ELF-1 (cell line): ENCODE measurements at places on chromosomes 3 and 15.

DNA sequence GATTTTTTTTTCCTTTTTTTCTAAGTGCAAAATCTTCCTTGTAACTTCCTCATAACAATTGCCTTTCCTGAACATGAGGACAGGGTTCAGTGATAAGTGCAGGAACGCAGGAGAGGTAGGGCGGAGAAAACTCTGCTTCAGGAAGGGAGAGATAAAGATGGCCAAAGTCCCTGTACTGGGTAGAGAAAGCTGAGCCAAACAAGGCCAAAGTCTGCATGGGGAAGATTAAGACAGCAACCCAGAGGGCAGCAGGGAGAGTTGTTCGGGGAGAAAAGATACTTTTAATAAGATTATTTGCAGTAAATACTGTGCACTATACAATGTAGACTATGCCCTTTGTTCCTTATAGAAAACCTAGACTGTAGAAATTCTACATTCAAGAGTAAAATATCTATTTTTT lies 55.4 kb upstream of the LRRFIP2 start:
- DNase-seq: no peak

GRCh38 chr3:157499342-157499963 lies 3.8 kb downstream of the VEPH1 start:
- peak; percentile 92 for DNase-seq

DNA sequence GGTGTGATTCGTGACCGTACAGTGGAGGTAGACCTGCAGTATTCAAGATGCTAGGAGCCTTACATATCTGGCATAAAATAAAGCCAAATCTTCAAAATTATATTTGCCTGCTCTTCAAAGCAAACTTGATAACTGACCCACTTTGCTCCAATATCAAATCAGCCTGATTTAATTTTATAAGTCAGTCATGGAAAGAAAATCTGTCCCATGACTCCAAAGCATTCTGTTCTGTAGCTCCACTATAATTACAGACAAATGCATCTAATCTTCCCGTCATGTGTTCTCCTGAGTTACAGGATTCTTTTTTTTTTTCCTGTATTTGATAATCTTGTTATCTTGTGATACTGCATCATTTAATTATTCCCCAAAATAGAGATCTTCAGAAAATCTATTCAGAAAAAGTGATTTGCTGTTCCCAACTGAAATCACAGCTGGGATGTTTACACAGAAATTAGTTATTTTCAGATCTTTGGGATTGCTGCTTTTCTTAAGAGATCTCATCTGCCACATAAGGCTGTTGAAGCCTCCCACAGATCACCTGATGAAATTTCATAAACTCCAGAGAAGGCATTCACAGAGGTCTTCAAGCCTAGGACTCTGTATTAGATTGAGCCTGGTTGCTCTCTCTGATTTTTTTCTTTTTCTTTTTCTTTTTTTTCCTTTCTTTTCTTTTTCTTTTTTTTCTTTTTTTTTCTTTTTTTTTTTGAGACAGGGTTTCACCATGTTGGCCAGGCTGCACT lies 27.2 kb downstream of the TIMP4 start:
- DNase-seq: no peak

GRCh38 chr15:79896131-79896633 lies 632 bp downstream of the MTHFS start:
- no peak for DNase-seq

DNA sequence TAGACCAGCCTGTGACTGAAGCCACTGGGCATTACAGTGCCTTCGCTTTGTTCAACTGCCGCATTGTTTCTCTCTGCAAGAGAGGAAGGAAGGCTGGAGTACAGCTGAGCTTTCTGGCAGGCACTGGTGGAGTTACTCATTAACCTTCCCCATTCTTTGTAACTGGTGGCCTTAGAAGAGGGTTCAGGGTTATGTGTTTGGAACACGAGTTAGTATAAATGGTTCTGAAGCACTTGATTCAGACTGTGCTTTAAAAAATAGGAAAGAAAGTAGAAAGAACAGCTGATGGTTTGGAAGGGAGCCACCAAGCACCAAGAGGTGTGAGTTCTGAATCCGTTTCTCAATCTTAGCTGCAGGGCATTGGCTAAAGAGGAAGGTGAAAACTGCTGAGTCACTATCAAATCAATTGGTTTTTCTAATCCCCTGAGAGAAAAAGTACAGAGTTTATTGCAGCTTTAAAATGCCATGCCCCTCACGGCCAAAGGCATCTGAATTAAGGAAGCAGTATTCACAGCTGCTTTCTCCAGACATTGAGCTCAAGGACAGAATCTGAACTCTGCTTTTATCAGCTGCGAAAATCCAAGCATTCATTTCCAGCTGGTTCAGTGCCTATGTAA lies 3.6 kb downstream of the HGD start:
- DNase-seq: peak; percentile 40

DNA sequence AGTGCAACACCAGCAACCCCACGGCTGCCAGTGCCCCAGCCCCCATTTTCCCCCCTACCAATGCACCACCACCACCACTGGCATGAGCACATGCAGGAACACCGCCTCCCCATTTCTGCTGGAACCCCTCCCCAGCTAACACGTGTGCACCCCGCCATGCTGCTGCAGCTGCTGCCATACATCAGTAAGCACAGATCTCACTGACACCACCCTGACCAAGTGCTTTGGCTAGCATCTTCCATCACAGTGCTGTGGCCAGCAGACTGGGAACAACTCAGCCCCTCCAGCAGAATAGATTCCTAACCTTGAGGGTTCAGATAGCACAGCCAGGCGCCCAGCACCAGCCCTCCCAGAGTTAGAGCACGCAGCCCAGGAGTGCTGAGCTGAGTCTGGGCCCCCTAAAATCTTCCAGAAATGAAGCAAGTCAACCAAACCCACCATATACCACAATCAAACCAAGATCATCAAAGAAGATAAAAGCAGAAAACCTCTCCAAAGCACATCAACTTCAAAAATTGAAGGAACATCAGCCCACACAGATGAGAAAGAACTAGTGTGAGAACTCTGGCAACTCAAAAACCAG lies 81.2 kb upstream of the CDV3 start:
- DNase-seq: no peak

- no peak for DNase-seq
Measured at GRCh38 chr3:129520960-129521359, 7.5 kb upstream of the RHO start.

DNA sequence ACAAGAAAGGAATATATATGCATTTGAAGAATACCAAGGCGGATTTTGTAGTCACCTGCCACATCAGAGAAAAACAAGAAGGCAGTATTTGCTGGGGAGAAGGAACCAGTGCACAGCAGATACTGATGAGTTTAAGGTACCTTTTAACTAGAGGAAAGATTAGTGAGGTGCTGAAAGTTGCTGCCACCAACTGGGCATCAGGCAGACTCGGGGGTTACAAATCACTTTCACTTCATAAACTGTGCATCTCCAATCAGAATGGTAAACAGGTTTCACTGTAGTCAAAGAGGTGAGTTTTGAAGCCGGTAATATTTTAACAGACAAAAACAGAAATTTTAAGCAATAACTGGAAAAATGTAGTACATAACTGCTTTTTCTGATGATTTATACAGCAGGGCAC lies 4.1 kb downstream of the FBN1 start:
- no peak for DNase-seq

DNA sequence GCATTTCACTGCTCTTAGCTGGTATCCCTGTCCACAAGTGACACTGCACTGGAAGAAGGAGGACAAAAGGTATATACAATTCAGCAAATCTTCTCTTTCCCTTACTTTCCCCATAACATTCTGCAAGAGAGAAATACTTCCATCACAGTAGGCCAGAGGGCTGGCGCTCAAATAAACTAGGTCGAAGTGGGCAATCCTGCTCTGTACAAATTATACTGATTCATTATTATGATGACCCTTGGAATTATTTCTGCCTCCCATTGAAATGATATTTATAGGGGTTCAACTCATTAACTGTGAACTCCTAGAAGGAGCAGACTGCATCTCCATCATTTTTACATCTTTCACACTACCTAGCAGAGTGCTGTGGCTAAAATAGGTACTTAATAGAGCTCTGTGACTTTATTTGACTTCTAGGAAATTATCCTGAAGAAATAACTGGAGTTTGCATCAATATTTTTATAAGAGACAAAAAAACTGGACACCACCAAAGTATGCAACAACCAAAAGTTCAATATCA lies 80.7 kb downstream of the ADAMTS9 start:
- no peak for DNase-seq

DNA sequence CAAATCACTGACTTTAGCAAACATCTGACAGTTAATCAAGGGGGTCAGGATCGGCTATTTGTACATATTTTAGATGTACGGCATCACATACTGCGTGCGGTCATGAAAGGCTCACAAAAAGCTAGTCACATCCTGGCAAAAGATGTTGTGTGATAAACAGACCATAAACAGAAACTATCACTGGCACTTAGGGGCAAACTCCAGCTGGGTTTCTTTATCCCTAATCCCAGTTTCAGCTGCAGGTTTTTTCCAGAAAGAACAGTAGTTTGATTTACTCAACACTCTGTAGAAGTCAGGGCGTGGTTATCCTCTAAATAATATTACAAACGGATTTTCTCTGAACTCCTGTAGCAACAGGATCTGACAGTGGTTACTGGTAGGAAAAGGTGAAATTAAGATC lies 112.4 kb upstream of the BHLHE40 start:
- no peak for DNase-seq

GRCh38 chr3:153785901-153786300 lies 335.3 kb upstream of the ARHGEF26 start:
- no peak for DNase-seq

- no peak for DNase-seq
Measured at GRCh38 chr15:85488997-85489396, 108.6 kb downstream of the AKAP13 start.

- peak; percentile 68 for DNase-seq
Measured at GRCh38 chr15:77819851-77820728, 187.4 kb upstream of the LINGO1 start.

DNA sequence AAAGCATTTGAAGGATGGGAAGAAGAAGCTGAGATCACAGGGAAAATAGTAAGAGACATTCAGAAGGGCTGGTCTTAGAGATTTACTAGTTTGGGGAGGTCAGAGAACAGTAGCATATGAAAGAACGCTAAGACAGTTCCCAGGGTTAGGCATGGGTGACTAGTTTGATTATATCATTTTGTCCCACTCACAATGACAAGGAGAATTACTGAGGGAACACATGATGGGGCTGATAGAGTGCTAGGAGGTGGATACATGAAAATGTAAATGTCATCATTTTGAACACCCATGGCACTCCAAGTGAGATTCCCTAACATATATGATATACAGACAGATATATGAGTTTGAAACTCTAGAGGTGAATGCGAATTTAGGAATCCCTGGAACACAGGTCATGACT lies 9.3 kb upstream of the TARS3 start:
- DNase-seq: no peak

- DNase-seq: no peak
Measured at GRCh38 chr3:31106912-31107311, 212.5 kb upstream of the GADL1 start.

DNA sequence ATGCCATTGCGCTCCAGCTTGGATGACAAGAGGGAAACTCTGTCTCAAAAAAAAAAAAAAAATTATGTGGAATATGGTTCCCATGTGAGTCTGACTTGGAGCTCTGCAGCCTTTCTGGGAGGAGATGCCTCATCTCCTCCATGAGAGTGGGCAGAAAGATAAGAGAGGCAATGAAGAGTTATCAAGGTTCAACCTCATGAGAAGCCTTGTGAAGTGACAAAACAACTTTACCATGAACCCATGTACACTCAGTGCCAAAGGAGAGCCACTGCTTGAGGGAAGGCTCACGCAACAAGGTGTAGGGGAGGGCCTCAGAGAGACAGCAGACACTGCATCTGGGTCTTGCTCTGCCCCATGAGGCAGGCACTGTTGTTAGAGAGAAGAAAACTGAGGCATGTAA lies 75.7 kb downstream of the CD200R1L start:
- DNase-seq: no peak

DNA sequence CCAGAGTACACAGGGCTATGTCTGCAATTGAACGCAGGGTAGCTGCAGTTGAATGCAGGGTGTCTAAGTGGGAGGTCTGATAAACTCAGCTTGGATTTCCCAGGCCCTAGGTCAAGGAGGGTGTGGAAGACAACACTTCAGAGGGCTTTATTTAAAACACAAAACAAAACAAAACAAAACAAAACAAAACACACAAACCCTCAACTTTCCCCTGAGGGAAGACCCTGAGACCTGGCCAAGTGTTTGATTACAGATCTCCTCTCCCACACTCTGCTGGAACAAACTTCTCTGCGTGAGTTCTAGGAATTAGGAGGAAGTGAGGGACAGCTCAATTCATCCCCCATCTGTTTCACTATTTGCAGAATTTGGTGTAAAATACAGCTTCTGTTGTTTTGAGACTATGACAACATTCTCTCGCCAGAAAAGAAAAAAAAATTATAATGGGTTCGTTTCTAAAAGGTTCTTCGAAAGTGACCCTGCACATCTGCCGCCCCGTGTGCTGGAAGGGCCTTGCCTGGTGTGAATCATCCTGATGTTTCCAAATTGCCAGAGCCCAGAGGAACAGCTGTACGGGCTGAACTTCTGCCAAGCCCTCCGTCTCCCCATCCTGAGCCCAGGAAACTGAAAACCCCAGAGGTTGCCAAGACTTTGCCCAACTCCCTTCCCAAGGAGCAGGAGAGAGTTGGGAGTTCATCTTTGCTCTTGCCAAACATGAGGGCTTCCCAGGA lies 73.3 kb upstream of the RAD18 start:
- peak; percentile 55 for DNase-seq

GRCh38 chr3:58173669-58174398 lies 36.9 kb downstream of the DNASE1L3 start:
- peak; percentile 52 for DNase-seq

GRCh38 chr15:67511606-67512005 lies 9.3 kb upstream of the C15orf61 start:
- DNase-seq: no peak

DNA sequence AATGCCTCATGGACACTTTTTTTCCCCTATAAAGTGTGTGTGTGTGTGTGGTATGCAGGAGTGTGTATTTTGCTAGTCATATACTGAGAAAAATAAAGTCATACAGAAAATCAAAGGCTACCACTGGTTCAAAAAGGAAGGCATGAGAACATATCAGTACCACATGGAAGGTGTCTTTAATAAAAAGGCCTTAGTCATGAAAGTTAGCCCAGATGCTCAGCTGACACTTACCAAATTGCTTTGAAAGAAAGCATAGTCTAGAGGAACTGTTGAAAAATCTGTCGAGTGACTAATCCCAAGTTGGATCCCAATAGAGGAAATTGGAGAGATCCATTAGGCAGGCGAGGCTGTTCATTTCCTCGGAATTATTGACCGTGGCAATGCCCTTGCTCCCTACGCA lies 432.9 kb upstream of the CFAP20DC start:
- no peak for DNase-seq

GRCh38 chr3:195897081-195897852 lies 11.1 kb downstream of the TNK2 start:
- no peak for DNase-seq
